ENCODE measurements at places on chromosomes 6 and 20. TPM values are rescaled to one million over a fixed set of nuclear protein-coding genes. Genes with fewer than 3 reads are reported as not detected.

DNA sequence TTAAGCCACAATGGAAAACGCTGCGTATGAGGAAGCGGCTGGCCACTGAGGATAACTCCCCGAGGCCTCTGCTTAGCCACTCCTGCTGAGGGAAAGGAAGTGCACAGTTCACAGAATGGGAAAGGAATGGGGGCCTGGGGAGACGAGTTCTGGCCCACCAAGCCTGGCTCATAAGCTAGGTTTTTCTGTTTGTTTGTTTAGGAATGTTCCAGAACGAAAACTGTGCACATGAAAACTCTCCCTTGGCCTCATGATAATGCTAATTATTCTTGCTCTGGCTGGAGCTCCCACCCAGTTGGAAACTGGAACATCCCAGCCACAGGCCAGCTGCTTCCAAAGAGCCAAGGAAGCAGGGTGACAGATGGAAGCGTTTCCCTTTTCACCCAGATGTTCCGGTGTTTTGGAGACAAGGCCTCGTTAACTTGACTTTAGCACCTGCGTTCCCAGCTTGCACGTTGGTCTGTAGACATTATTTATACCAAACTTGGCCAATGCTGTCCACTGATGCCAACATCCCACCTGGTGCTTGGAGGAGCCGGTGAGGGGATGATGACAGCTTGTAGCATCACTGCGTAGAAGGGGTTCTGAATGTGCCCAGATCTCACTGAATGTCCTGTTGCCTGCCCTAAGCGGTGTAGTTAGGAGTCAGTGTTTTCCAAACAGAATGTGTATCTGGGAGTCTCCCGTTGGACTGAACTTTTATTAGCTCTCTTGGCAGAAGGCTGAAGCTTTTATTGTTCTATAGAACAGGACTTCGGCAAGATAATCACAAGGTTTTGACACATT, 34.5 kb downstream of the APCDD1L start:
- no peaks in the 10 kb centered on the region for H3K36me3 ChIP-seq
- no peak overlapping the region for H3K27ac ChIP-seq
- H3K4me1 ChIP-seq, result no peaks in the 10 kb centered on the region
- no peaks in the 10 kb centered on the region for H3K27me3 ChIP-seq
- no peak overlapping the region for H3K4me3 ChIP-seq
- no peak for DNase-seq

DNA sequence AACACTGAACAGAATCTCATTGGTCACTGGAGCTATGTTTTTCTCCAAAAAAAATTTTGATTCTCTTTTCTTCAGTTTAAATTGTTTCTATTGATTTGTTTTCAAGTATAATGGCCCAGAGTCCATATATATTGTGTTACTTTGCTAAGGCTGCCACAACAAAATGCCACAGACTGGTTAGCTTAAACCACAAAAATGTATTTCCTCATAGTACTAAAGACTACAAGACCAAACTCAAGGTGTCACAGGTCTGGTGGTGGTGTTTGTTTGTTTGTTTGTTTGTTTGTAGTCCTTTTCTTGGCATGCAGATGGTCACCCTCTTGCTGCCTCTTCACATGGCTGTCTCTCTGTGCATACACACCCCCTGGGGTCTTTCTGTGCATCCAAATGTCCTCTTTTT, 34.0 kb downstream of the BMP5 start:
- H3K36me3 ChIP-seq, result no peaks in the 10 kb centered on the region
- no peak overlapping the region for H3K4me3 ChIP-seq
- no peak overlapping the region for H3K27ac ChIP-seq
- no peaks in the 10 kb centered on the region for H3K4me1 ChIP-seq

The PMEPA1 gene
- total RNA-seq, result 3.3 TPM

- no peaks in the 10 kb centered on the region for H3K36me3 ChIP-seq
- no peaks in the 10 kb centered on the region for H3K4me1 ChIP-seq
- DNase-seq, result no peak
- H3K4me3 ChIP-seq, result no peak overlapping the region
Measured at GRCh38 chr6:44169886-44170570, 11.4 kb downstream of the CAPN11 start.

GRCh38 chr6:5778317-5778857, 228.3 kb downstream of the NRN1 start:
- H3K4me1 ChIP-seq, result no peaks in the 10 kb centered on the region
- DNase-seq, result no peak
- H3K27me3 ChIP-seq, result no peaks in the 10 kb centered on the region
- H3K27ac ChIP-seq, result no peak overlapping the region
- H3K4me3 ChIP-seq, result no peak overlapping the region

DNA sequence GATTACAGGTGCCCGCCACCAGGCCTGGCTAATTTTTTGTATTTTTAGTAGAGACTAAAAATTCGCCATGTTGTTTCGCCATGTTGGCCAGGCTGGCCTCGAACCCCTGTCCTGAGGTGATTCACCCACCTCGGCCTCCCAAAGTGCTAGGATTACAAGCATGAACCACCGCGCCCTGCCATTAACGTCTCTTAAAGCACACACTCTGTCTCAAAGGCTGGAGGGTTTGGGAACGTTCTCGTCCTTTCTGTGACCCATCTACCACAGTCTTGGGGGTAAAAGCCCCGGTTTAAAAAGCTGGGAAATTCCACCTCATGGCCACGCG, 57.8 kb upstream of the ARID1B start:
- H3K36me3 ChIP-seq, result no peaks in the 10 kb centered on the region
- peaks cover 38% of the 10 kb centered on the region for H3K4me1 ChIP-seq
- peak overlapping the region; percentile 91 for H3K27ac ChIP-seq
- H3K27me3 ChIP-seq, result no peaks in the 10 kb centered on the region
- peak overlapping the region; percentile 38 for H3K4me3 ChIP-seq

The ANKRD60 gene
- not detected for total RNA-seq

The CST5 gene
- not detected for total RNA-seq

The CASS4 gene
- 0.47 TPM for total RNA-seq

The DEFB132 gene
- total RNA-seq, result not detected

The ZNF165 gene
- 4.2 TPM for total RNA-seq

DNA sequence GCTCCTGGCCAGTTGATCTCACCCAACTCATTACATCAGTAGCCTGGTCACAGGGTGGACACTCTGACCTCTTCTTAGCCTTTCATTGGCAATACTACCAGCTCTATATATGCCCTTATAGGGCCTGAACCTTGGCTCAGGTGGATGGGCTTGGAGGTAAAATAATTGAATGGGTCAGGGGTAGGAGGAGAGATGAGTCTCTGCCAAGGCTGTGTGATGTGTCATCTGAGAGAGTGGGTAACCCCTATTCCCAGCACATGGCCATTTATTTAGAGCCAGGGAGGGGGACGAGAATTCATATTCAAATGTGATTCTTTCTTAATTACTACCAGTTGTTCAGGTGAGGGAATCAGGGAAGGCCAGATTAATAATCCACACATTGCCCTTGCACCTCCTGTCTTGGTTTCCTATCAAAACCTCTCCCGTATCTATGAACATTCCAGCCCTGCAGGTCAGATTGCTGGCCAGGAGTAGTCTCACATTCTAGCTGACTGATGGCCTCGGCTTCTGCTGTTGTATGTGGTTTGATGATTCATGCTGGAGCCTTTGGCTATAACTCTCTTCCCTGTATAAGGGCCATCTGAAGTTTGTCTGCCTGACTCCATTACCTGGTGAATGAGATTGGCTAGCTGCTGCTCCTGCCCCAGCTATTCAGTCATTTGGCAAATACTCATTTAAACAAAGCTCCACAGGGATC, 13.4 kb downstream of the C20orf173 start:
- DNase-seq, result no peak
- no peaks in the 10 kb centered on the region for H3K27me3 ChIP-seq
- no peak overlapping the region for H3K4me3 ChIP-seq

DNA sequence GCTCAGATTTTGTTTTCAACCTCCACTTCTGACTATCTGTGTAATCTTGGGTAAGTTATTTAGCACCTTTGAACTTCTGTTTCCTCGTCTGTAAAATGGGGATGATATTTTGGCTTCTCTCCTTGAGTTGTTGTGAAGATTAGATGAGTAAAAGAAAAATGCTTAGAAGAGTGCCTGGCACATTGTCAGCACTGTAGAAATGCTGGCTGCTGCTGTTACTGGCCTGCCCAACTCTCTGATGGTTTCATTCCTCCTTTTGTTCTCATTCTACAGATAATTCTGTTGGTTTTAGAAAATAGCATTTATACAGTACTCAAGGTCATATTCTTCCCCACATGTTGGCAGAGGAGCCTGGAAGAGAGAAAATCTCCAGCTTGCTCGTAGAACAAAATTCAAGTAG, 547.2 kb upstream of the JAG1 start:
- H3K36me3 ChIP-seq, result no peaks in the 10 kb centered on the region
- no peak for DNase-seq
- H3K4me1 ChIP-seq, result peaks cover 13% of the 10 kb centered on the region
- no peak overlapping the region for H3K27ac ChIP-seq
- no peak overlapping the region for H3K4me3 ChIP-seq

GRCh38 chr6:92364948-92365541, 1054.3 kb downstream of the EPHA7 start:
- H3K4me3 ChIP-seq, result no peak overlapping the region
- H3K36me3 ChIP-seq, result no peaks in the 10 kb centered on the region
- no peak for DNase-seq
- H3K4me1 ChIP-seq, result no peaks in the 10 kb centered on the region
- no peaks in the 10 kb centered on the region for H3K27me3 ChIP-seq
- H3K27ac ChIP-seq, result no peak overlapping the region

- no peaks in the 10 kb centered on the region for H3K36me3 ChIP-seq
- no peaks in the 10 kb centered on the region for H3K4me1 ChIP-seq
- H3K4me3 ChIP-seq, result no peak overlapping the region
- DNase-seq, result no peak
- no peak overlapping the region for H3K27ac ChIP-seq
Measured at GRCh38 chr6:123808556-123808955, 4.9 kb downstream of the NKAIN2 start.

The WFDC12 gene
- total RNA-seq, result not detected

The IRAK1BP1 gene
- 2.5 TPM for total RNA-seq

GRCh38 chr6:98976674-98977385, 29.1 kb upstream of the FBXL4 start:
- H3K36me3 ChIP-seq, result no peaks in the 10 kb centered on the region
- DNase-seq, result no peak
- no peaks in the 10 kb centered on the region for H3K4me1 ChIP-seq

GRCh38 chr6:99216959-99217358, 132.5 kb downstream of the FAXC start:
- no peaks in the 10 kb centered on the region for H3K4me1 ChIP-seq
- H3K27ac ChIP-seq, result no peak overlapping the region
- H3K36me3 ChIP-seq, result no peaks in the 10 kb centered on the region

GRCh38 chr20:48721324-48722001, 106.3 kb downstream of the PREX1 start:
- peak; percentile 44 for DNase-seq
- H3K27me3 ChIP-seq, result no peaks in the 10 kb centered on the region
- H3K4me3 ChIP-seq, result no peak overlapping the region
- H3K27ac ChIP-seq, result peak overlapping the region; percentile 69
- no peaks in the 10 kb centered on the region for H3K36me3 ChIP-seq

GRCh38 chr20:37515876-37516275, 5.2 kb upstream of the NNAT start:
- H3K4me1 ChIP-seq, result peaks cover 32% of the 10 kb centered on the region
- no peak for DNase-seq
- H3K27ac ChIP-seq, result no peak overlapping the region
- peaks cover 38% of the 10 kb centered on the region for H3K36me3 ChIP-seq
- no peak overlapping the region for H3K4me3 ChIP-seq
- H3K27me3 ChIP-seq, result no peaks in the 10 kb centered on the region

- no peaks in the 10 kb centered on the region for H3K27me3 ChIP-seq
- DNase-seq, result no peak
- no peaks in the 10 kb centered on the region for H3K4me1 ChIP-seq
- H3K27ac ChIP-seq, result no peak overlapping the region
- no peaks in the 10 kb centered on the region for H3K36me3 ChIP-seq
- H3K4me3 ChIP-seq, result no peak overlapping the region
Measured at GRCh38 chr6:127907960-127908640, 7.2 kb upstream of the THEMIS start.

- H3K27ac ChIP-seq, result no peak overlapping the region
- H3K27me3 ChIP-seq, result no peaks in the 10 kb centered on the region
- H3K4me1 ChIP-seq, result no peaks in the 10 kb centered on the region
- DNase-seq, result no peak
Measured at GRCh38 chr20:63354636-63355350, 6.4 kb downstream of the CHRNA4 start.

GRCh38 chr6:33856655-33857054, 52.9 kb upstream of the MLN start:
- peak; percentile 44 for DNase-seq
- no peaks in the 10 kb centered on the region for H3K27me3 ChIP-seq
- H3K27ac ChIP-seq, result no peak overlapping the region
- H3K4me1 ChIP-seq, result peaks cover 3% of the 10 kb centered on the region
- no peaks in the 10 kb centered on the region for H3K36me3 ChIP-seq

GRCh38 chr20:1166948-1167720, 17.6 kb downstream of the TMEM74B start:
- DNase-seq, result no peak
- no peaks in the 10 kb centered on the region for H3K4me1 ChIP-seq
- H3K27me3 ChIP-seq, result no peaks in the 10 kb centered on the region
- H3K27ac ChIP-seq, result no peak overlapping the region
- no peak overlapping the region for H3K4me3 ChIP-seq

The TNF gene
- not detected for total RNA-seq

Measured in Peyer's patch (tissue), 4 donors.